ENCODE measurements at places on chromosomes 2 and 18.

- DNase-seq = peak; percentile 46
These were observed 19.6 kb upstream of the KIF3C start for GRCh38 chr2:26001743-26002351.

DNA sequence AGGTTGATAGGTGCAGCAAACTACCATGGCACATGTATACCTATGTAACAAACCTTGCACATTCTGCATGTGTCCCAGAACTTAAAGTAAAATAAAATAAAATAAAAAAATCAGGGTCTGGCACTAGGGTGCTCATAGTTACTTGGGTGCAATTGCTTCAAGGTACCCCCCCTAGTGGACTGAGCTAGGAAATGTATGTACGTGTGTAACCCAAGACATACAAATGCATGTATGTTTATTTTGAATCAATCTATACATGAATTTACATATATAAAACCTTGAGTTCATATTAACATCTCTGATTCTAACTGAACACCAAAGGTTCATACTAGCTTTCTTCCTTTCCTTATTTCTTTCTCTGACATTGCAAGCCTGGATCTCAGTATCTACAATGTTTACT lies 51.5 kb downstream of the USP37 start:
- no peak for DNase-seq

DNA sequence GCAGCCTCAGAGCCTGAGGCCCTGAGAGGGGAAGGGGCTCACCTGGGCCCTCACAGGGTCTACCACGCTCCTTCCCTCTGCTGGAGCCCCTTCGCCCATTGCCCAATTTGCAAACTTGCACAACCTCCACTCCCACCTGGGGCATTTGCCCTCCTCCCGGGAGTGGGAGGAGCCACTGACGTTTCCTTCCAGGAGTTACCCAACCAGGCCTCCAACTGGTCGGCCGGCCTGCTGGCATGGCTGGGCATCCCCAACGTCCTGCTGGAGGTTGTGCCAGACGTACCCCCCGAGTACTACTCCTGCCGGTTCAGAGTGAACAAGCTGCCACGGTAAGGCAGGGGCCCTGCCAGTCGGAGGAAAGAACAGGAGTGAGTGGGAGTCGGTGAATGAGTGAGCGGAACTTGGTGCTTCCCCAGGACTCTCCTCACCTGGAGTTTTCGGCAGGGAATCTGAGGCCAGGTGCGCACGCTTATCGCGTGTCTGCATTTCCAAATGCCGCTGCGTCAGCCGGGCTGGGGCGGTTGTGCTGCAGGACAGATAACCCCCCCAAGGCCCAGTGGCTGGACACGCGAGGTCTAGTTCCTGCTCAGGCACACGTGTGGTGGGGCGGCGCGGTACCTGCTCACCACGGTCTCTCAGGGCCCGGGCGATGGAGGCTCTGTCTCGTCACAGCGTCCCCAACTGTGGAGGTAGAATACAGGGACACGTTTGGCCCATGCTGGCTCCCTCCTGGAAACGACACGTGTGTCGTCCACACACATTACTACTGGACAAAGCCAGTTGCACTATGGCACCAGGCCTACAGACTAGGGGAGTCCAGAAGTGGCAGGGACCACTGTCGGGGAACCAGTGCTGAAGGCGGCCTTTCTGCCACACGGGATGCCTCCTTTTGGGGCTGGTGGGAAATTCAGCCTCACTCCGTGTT lies 11.7 kb downstream of the ANO7 start:
- DNase-seq = no peak

GRCh38 chr2:24971286-24971535 lies 544 bp downstream of the DNAJC27 start:
- DNase-seq = no peak

DNA sequence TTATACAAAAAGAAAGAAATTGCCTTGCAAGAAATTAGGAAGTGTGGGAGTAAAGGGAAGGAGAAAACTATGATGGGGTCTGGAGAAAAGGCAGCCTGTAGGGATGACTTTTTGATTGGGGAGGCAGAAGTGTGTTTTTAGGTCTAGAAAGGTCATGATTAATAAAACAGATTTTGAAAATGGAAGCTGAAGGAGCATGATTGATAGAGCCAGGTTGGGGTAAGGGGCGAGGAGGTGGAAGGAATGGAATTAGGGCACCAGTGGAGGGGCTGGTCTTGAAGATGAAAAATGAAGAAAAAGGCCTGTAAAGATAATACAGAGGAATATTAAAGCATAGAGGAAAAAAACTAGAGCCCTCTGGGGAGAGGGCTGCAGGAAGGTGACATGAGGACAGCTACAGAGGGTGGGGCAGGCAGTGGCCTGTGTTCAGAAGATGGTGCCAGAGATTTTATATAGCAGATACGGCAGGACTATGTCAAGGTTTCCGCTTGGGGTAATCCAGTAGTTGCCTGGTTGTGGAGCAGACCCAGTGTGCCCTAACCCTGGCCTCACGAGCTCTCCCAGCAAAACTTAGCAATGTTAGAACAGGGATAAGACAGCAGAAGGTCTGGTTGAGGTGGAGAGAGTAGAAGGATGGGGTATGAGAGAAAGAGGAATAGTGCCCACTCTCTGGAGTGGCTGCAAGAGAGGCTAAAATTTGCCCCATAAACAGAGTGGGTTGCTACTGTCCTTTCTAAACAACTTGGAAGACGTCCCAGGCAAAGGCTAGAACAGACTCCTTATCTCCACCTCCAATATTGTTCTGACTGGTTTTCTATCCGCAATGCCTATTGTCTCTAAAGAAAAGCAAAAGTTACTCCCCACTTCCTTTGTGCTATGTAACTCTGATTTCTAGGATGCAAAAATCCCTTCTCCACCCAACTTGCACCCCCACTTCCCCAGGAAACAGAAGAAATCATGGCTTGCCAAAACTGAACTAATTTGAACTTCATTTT lies 287.3 kb downstream of the AGPS start:
- DNase-seq = no peak

GRCh38 chr2:84858937-84859336 lies 21.9 kb downstream of the TRABD2A start:
- DNase-seq = no peak

DNA sequence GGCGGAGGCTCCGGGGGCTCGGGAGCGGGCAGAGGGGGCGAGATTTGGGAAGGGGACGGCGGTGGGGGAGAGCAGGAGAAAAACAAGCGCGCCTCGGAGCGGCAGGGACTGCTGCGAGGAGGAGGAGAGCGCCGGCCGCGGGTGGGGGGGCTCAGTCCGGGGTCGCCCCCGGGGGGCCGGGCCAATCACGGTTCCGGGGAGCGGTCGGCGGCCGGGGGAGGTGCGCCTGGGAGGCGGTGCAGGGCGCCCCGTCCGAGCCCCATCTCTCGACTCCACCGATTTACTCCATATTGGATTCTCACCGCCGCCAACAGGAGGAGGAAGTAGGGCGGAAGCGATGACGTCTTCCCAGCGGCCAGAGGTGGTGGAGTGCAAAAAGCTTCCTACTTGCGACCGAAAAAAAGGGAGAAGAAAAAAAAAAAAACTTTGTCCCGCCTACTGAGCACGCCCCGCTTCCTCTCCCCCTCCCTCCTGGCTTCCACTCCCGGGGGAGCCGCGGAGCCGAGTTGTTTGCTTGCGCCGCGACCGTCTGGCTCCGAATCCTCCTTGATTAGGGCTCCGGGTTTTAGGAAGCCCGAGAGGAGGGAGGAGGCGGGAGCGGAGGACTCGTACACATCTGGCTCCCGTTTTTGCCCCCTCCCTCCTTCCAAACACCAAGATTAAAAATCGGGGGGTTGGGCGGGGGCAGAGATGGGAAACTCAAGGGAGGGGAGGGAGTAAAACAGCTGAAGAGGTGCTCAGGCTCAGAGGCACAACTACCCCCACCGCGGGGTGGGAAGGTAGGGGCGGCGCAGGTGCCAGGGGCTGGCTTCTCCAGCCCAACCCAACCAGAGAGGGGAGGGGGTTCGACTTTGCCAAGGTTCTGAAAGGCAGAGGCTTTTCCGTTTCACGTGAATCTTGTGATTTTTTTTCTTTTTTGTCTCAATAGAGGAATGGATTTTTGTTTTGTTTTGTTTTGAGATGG lies at the start of gene SPRED2:
SPRED2 (minus strand) TSS at position 373 of the 964 bp plus-strand sequence. CDS start 612 bp downstream, outside the sequence.
- DNase-seq = peak; percentile 93

GRCh38 chr18:36468161-36468560 lies 170.6 kb downstream of the FHOD3 start:
- DNase-seq = no peak

- no peak for DNase-seq
These were observed 5.8 kb upstream of the DUSP2 start for GRCh38 chr2:96150791-96151594.

DNA sequence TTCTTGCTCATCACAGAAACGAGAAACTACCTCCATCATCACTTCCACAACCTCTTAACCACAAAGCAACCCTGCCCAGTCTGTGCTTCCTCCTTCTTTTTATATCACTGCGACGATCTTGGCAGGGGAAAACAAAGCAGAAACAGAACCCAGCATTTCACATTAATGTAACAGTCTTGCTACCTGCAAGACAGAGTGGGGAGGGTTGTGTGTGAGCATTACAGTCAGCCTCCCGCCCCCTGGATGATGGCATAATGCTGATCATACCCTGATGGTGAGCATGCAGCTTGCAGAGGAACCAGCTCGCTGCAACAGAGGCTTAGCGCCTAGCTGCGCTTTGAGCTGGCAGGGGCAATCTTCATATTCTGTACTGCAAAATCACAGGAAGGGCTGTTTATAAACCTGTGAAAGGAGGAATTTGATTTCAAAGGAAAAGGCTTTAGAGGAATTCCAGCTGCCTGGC lies 376.1 kb downstream of the IRS1 start:
- DNase-seq = peak; percentile 70

- no peak for DNase-seq
These were observed 112.0 kb downstream of the LYPD6 start for GRCh38 chr2:149442346-149442745.

- DNase-seq = no peak
These were observed 69.3 kb upstream of the ATL2 start for GRCh38 chr2:38446418-38446817.

DNA sequence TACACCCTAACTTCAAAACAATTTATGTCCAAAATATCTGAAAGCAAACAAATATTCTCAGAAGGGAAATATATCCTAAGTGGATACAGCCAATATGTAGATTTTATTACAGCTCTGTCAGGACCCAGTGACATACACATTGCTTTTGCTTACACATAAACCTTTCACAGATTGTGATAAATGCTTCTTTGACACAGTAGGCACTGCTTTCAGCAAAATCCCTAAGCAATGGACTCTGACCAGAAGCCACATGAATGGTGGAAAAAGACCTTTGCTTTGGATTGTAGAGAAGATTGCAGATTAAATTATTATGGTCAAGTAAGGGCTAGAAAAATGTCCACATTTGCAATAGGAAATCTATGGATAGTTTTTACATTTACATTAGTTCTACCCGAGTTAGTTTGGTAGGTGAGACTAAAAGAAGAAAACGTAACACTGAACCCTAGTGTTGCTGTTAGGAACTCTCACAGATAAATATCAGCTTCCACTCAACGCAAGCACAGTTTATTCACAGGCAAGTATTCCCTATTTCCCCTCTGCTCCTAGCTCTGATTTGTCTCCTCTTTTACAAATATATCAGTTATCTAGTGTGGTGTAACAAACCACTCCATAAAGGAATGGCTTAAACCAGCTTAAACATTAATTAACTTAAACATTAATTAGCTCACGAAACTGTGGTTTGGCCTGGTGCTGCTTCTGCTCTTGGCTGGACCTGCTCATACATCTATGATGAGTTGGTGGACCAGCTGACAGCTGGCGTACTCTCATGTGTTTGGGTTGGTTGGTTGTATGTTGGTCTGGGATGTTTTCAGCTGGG lies 23.6 kb upstream of the SERPINE2 start:
- DNase-seq = no peak

GRCh38 chr2:109452318-109453305 lies 161.2 kb downstream of the SEPTIN10 start:
- no peak for DNase-seq

Data from M059J (cell line).